Pulmonary artery endothelial cell (primary cell): ENCODE measurements at places on chromosomes 2 and 18.

GRCh38 chr2:214676421-214677089 lies 132.9 kb downstream of the BARD1 start:
- no peak for DNase-seq

DNA sequence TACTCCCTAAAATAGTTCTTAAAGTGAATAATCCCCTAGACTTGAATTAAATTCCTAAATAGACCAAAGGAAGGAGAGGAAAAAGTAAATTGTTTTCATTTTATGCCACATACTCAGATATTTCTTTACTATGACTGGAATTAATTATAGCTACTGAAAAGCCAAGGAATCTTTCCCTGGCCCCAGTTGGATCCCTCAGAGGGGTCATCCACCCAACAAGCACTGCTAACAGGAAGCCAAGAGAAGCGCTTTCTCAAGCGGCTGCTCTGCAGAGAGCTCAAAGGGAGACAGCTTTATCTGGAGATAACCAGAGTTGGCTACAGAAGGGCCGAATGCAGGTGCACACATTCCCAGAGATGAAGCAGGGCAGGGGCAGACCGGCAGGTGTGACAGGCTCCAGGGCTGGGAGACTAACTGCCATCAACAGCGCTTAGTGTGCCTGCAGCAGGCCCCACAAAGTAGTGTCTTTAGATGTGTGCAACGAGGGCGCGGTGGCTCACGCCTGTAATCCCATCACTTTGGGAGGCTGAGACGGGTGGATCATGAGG lies 51.1 kb downstream of the POLR1A start:
- no peak for DNase-seq

- no peak for DNase-seq
These were observed 20.4 kb upstream of the ATOH8 start for GRCh38 chr2:85733121-85733960.

- DNase-seq: no peak
These were observed 18.1 kb downstream of the BCL2L11 start for GRCh38 chr2:111138839-111139238.

- DNase-seq: no peak
These were observed 301.7 kb downstream of the KCNS3 start for GRCh38 chr2:18180031-18180610.

DNA sequence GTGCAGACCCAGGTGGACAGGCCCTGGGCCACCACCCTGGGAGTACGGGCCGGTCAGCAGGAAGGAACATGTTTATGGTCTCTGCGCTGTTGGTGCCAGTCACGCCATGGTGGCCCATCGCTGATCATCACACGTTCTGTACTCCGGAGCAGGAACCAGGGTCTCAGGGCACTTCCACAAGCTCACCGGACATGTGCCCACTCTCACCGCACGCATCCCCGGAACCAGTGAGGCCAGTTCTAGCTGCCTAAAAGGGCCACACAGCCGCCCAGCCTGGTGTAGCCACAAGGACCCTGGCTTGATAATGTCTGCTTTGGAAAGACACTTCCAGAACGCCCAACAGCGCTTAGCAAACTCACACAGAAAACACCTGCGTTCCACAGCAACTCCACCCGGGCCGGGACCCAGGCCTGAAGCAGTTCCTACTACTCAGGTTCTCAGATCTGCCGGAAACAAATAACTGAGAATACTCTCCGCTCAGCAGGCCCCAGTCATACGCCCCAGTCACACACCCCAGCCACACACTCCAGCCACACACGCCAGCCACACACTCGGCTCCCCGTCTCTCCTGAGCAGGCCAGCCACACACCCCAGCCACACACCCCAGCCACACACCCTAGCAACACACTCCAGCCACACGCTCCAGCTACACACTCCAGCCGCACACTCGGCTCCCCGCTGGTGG lies 123.3 kb downstream of the HDAC4 start:
- DNase-seq: no peak

GRCh38 chr2:232542715-232543467 lies 3.4 kb downstream of the CHRNG start:
- no peak for DNase-seq
